GOT3 (cell line): ENCODE measurements at places on chromosomes 16 and 17.

DNA sequence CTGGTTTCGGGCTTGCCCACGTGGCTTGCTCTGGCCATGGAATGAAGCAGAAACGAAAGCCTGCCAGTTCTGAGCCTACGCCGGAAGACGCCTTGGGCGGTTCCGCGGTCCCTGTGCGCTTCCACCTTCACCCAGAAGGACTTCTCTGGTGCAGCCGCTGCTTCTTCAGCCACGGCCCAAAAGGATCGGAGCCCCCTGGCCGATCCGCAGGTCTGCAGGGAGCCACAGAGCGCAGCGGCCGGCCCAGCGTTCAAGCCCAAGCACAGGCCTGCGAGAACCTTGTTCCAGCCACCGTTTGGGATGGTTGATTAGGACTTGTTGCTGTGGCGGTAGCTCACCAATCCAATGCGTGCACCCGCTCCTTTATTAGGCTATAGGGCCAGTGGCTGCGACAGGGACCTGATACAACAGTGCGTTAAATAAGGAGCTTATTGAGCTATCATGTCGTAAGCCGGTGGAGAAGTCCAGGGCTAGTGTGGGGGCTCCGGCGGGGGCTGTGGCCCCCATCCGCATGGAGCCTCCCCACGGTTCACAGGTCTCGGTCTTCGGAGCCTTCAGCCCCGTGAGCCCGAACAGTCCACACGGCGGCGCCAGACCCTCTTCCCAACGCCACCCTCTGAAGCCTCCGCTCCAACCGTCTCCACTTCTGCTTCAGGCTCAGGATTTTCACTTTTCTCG lies 10.2 kb upstream of the MPP2 start:
- no peak for DNase-seq

GRCh38 chr17:28871056-28871579 lies 16.3 kb downstream of the ERAL1 start:
- DNase-seq = no peak

DNA sequence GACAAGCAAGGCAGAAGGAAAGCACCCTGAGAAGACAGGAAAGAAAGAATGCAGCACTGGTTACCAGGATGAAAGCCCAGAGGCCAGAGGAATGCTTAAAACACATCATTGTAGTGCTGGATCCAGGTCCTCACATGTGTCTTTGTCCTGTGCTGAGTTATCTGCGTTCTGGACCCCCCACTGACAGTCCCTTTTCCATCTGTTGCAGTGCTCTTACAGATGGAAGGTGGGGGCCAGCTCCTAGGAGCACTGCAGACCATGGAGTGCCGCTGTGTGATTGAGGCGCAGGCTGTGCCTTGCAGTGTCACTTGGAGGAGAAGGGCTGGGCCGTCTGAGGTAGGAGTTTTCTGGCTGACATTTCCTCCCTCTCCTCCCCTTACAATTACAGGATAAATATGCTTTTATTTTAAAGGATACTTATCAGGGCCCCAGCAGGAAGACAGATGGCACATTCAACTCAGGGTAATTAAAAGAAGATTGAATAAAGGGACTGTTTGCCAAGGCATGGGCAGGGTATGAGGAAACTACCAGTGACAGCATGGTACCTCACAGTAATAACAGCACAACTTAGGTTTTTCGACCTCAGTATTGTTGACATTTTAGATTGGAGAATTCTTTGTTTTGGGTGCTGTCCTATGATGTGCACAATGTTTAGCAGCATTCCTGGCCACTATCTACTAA lies 3.0 kb downstream of the EME1 start:
- DNase-seq = no peak

DNA sequence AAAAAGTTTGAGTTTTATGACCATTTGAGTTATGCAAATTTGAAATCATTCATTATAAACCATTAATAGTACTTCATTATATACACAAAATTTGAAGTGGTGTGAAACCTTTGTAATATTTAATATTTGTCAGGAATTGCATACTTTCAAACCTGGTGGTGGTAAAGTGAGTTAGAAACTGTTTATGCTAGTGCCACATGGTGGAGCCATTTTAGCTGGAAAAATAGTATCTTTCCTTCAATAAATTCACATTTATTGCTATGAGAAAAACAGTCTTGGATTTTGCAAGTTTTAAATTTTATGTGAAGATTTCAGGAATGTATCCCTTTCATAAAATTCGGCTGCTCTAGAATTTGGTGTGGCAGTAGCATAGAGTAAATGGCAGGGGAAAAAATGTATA lies 7.3 kb upstream of the BLMH start:
- DNase-seq = no peak

DNA sequence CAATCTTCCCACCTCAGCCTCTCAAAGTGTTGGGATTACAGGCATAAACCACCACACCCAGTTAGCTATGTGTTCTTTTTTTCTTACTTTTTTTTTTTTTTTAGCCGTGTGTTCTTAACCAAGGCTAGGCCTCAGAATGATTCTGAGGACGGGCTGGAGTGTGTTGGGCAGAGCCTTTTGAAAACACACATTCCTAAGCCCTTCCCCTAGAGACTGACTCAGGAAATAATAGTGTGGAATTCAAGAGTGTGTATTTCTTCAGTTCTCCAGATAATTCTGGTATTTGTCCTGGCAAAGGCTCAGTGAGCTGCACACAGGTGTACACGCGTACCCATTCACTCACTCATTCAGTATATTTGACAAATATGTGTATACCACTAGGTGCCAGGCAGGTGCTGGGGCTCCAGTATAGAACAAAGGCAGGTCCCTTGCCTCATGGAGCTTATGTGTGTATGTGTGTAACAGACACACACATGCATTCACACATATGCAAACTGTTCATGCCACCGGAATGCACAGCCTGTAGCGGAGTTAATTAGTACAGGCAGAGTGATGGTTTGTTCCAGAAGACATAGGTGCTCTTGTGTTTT lies 19.4 kb upstream of the NFATC3 start:
- no peak for DNase-seq

DNA sequence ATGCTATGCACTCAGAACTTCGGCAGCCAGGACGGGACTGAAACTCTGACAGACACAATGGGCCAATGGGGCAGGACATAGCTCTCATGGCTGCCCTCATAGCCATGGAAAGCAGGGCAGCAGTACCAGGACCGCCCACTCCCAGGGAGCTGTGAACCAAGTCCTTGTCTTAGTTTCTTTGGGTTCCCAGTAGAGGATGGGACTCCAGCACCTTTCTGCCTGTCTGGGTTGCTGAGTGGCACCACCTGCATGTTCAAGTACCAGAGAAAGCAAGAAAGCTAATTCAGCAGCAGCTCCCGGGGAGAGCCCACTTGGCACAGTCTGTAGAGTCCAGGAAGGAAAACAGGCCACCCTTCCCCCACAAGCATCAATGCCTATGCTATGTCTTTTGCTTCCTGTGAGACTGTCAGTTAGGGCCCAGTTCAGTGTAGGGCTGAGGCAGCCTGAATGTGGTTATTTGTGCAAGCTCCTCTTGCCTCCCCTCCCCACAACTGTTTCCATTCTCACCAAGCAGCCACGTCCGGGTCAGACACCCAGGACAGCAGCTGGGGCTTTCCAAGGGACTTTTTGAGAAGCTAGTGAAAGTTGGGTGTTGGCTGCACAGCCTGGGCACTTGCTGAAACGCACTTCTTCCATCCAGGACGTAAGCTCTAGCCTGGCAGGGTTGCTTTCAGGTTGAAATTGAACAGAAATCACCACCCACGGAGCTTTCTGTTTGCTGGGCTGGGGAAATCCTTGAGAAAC lies 7.8 kb downstream of the SUPT4H1 start:
- DNase-seq = no peak

GRCh38 chr16:10981697-10982216 lies 37.4 kb downstream of the CLEC16A start:
- no peak for DNase-seq

DNA sequence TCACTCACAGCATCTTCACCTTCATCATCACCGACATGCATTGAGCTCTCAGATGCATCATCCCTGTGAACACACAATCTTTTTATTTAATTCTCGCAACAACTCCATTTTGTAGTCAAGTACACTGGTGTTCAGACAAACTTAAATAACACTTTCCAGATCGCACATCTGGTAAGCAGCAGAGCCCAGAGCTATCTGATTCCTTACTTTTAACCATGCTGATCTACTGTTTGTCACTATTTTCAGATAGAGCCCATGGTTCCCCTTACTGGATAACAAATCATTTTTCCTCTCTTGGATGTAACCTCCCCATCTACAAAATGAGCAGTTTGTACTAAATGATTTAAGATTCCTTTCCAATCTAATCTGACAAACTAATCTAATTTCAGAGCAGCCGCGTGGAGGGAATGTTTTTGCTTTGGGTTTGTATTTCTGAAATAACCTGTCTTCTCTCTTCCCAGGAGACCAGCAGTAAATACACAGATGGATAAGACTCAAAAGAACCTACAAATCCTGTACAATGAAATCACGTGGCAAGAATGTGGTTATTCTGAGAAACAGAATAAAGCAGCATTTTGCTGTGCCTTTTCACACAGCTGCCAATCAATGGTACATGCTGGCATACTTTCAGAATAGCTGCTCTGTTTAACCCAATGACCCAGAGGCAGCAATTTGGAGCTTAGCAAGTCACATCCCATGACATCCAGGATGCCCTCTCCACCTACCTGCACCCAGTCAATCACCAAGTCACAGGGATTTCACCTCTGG lies 72.9 kb upstream of the CCL2 start:
- DNase-seq = no peak

- DNase-seq = no peak
These were observed 54.5 kb downstream of the NDE1 start for GRCh38 chr16:15704545-15704987.

DNA sequence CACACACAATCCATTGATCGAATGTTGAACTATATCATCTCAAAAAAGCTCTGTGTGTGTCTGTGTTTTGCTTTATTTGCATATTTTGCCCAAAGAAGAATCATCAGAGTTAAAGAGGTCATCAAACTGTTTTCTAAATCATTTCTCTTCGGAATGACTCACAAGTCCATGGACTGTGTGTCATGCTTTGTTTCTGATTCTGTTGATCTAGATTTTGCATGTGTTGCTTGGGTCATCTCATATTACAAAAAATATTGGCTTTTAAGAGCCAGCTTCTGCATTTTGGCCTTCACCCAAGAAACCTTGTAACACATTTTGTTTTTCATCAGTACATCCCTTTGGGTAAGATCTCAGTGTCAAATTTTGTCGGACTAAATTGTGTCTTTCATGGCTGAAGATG lies 471.2 kb upstream of the HSBP1 start:
- DNase-seq = no peak

- DNase-seq = no peak
These were observed 81.7 kb downstream of the ZDHHC7 start for GRCh38 chr16:84929421-84930297.

DNA sequence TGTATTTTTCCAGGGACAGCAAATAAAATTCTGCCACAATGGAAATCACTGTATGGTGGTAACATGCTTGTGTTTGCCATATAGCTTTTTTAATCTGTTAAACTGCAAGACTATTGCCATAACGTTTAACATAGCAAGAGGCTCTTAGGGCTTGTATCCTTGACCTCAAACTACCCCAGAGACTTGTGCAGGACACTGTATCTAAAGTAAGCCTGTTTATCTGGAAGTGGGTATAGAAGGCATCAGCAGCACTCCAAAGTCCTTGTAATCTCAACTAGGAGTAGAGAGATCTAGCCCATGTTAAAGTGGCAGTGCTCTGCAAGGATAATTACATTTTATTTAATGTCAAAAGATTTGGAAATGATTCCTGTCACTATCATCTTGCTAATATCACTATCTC lies 1424.1 kb downstream of the CDH11 start:
- DNase-seq = no peak

DNA sequence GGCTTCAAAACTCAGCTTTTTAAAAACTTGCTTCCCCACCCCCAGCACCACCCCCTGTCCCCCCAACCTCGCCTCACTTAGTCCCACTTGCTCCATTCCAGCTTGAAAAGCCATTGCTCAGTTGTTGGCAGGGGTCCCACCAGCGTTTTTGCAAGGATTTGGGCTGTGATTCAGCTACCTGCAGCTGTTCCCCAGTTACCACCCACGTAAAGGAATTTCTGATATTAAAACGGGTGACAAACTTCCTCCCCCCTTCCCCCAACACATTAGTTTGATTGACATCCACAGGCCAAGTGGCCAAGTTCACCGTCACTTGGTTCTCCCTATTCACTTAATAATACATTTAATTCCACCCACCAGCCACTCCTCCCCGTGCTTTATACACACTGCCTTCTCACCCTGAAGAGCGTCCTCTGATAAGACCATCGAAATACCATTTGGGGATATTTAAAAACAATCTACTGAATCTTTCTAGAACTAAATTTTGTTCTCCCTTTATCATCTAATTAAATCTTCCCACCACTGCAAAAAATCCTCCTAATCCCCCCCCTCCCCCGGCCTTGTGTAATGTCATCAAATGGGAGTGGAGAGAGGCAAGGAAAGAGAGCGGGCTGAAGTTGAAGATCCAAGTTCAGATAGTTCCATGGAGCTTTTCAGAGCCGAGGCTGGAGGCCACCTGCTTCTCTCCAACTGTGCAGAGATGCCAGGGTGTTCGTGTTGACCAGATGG lies 55.1 kb downstream of the SOX9 start:
- no peak for DNase-seq

GRCh38 chr16:64051824-64052223 lies 1070.0 kb downstream of the CDH11 start:
- DNase-seq = no peak

DNA sequence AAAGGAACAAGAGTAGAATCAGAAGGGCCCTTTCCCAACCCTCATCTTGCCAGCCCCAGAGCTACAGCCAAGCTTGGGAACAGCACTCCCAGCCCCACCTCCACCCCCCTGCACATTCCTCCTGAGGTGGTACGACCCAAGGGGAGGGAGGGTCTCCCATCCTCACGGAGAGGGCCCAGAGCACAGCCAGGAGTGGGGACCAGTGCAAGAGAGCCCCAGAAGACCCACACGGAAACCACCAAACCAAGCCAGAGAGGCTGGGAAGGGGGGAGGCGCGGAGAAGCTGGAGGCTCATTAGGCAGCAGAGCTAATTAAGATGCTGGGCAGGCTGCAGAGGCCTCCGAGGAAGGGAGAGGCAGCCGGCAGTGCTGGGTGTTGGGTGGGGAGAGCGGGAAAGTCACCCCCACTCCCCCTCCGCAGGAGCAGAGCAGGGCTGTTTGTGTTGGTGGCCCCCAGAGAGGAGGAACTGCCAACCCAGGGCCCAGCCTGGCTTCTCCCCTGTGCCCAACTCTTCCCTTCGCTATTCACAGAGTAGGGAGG lies 2.4 kb downstream of the CACNB1 start:
- DNase-seq = no peak
